Chondrocyte (in vitro differentiated cells): ENCODE measurements at places on chromosomes 13 and 19.

DNA sequence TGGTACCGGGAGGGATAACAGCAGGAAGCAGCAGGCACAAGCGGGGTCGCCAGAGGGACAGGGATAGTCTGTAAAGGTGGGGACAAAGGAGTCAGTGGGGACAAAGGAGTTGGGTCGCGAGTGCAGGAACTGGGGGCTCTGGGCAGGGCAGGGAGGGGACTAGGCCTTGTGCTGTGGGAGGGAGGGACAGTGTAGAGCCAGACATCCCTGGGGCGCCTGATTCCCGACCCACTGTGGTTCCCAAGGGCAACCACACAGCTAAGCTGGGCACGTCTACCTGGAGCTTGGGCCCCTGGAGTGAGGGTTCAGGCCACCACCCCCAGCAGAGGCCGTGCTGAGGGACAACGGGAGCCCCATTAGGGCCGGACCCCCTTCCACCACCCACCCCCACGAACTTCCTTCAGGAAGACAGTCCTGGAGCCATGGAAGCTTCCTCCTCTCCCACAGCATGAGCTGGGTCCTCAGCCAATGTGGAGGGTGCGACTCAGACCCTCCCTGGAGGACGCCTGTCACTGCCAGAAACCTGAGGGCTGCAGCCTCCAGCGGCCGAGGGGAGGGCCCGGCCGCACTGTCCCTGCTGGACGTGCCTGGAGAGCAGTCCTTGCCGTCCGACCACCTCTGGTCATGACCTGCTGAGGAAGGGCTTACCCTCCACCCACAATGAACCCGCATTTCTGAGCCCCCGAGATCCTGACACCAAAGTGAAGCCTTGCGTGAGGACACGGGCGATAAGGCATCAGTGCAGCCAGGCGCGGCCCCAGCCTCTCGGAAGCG is 77.9 kb downstream of the SPACA7 start:
- DNase-seq = no peak

DNA sequence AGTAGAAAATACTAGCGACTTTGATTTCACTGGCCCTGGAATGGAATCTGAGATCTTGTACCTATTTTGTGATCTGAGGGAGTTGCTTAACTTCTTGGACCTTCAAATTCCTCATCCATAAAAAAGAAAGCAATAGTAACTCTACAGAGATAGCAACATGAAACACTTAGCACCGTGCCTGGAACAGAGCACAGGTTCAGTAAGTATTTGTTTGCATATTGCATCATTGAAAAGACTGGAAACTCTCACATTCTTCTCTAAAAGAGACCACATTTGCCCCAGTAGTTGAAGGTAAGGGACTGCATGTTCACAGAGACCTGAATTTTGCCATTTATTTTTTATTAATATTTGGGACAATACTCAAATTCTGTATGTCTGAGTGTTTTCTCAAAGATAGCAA is 358.1 kb downstream of the COG6 start:
- no peak for DNase-seq

- no peak for DNase-seq
Measured at GRCh38 chr13:64314331-64314730, 2898.7 kb upstream of the PCDH20 start.

GRCh38 chr19:6777434-6777833 is 4.9 kb downstream of the VAV1 start:
- no peak for DNase-seq

DNA sequence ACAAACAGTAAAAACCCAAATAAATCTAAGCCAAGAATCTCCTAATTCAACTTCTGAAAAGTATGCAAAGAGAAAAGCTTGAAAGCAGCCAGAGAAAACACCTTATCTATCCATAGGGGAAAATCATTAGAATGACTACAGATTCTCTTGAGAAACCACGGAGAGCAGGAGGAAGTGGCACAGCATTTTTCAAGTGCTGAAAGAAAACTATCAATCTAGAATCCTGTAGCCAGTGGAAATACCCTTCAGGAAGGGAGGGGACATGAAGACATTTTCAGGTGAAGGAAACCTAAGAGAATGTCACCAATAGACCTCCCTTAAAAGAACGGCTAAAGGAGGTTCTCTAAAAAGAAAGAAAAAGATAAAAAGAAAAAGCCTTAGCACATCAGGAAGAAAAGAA is 66.2 kb upstream of the XPO4 start:
- DNase-seq = no peak

DNA sequence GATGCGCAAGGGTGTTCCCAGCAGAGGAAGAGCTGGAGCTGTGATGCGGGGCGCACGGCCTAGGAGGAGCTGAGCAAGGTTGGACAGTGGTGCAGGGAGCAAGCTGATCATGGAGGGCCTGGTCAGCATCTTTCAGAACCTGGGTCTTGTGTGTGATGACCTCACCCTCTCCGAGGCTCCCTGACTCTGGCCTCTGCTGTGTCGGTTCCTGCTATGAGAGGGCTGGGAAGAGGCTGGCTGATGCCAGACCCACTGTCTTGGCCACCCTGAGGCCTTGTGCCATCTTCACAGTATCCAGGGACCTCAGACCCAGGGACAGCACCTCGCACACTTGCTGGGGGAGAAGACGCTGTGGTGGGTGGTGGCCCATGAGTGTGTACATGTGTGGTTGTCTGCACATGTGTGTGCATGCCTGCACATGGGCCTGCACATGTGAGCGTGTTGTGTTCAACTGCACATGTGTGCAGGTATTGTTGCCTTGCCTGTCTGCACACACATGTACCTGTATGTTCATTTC is 16.5 kb upstream of the C13orf46 start:
- peak; percentile 67 for DNase-seq

- DNase-seq = no peak
Measured at GRCh38 chr13:66071608-66072007, 1158.5 kb downstream of the PCDH9 start.

DNA sequence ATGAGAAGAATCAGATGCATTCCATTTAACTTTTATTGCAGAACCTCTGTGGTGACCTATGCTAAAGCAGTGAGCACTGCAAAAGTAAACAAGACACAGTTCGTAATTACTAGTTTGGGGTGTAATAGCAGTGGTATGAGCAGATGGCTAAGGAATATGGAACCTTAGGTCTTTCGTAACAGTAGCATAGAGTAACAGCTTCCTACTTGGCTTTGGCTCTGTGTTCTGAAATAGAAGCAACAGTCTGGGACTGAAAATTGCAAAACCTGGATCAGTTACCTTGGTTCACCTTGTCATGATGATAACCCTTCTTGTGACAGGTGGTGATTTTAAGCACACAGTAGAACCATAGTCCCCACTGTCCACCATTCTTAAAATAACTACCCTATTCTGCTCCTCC is 303.4 kb downstream of the GPC6 start:
- no peak for DNase-seq

DNA sequence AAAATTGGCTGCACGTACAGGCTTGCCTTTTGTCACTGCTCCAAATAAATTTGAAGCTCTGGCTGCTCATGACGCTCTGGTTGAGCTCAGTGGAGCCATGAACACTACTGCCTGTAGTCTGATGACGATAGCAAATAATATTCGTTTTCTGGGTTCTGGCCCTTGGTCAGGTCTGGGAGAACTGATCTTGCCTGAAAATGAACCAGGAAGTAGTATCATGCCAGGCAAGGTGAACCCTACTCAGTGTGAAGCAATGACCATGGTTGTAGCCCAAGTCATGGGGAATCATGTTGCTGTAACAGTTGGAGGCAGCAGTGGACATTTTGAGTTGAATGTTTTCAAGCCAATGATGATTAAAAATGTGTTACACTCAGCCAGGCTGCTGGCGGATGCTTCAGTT is 16.1 kb upstream of the AKAP11 start:
- DNase-seq = no peak

DNA sequence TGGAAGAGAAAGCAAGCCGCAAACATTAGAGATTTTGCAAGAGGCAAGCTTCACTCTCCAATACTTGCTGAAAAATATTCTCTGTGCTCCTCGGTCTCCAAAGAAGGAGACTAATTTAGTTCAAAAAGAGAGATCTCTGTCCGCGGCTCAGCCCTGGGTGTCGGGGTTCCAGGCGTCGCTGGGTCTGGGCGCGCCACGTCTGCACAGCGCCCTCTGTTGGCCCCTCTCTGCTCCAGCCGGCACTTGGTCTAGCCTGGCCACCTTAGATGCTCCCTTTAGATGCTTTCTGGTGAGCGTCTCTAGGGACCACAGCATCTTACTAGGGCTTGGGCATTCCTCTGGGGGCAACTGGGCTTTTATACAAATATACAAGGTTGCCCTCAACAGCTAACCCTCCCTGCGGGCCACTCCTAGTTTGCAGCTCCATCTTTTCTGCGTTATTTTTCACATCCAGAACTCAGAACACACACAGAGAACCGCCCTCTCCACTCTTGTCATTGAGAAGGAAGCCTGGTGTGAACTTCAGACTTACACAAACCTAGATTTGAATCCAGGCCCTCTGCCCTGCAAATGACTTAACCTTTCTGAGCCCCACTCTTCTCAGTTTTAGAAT is 78.3 kb downstream of the CYSLTR2 start:
- DNase-seq = no peak

GRCh38 chr13:111344471-111345191 is 24.2 kb downstream of the TEX29 start:
- no peak for DNase-seq

DNA sequence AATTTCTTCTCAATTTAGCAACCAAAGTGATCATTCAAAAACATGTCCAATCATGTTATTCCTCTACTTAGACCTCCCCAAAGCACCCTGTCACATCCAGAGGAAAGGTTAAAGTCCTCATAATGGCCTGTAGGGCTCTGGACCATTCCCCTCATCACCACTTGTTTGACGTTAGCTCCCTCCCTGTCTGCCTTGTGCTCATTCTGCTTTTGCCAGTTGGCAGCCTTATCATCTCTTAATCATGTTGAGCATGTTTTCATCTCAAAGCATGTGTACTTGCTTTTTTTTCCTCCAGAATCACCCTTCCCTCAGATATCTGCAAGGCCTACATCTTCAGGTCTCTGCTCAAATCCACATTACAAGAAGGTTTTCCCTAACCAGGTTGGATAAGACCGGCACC is 25.9 kb downstream of the UBAC2 start:
- no peak for DNase-seq

GRCh38 chr13:21528616-21529015 is 69.5 kb upstream of the ZDHHC20 start:
- no peak for DNase-seq
